ENCODE measurements at places on chromosomes 13 and 19.

DNA sequence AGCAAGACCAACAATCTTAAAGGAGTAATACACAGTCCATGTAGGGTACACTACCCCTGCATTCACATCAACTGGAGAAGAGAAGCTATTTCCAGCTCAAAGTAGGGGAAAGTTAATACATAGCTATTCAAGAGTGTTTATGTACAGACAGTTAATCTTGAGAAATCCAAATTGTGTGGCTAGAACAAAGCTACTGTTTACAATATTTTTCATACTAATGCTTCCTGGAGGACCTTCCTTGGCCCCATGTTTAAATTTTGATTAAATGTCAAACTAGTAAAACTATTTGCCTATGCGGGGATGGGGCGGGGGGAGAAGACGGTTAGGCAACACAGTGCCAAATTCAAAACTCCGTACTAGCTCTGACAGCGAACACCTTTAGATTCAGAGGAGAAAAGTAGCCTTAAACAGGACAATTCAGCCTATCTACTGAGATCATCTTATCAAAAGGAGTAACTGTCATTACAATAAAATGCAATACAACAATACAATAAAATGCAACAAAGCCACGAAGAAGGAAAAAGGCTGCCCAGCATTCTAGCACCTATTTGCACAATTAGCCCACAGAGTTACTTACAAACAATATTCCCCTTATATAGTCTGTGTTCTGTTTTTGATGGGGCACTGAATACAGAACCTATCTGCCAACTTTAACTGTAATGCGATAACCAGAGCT is 29.1 kb downstream of the BRD4 start:
- no peak for DNase-seq

- DNase-seq = no peak
These were observed 67.2 kb downstream of the CEBPG start for GRCh38 chr19:33440682-33441081.

GRCh38 chr19:46529622-46530451 is 34.2 kb upstream of the PNMA8B start:
- DNase-seq = peak; percentile 57

- DNase-seq = no peak
These were observed 622.4 kb downstream of the DCT start for GRCh38 chr13:93857126-93857525.

DNA sequence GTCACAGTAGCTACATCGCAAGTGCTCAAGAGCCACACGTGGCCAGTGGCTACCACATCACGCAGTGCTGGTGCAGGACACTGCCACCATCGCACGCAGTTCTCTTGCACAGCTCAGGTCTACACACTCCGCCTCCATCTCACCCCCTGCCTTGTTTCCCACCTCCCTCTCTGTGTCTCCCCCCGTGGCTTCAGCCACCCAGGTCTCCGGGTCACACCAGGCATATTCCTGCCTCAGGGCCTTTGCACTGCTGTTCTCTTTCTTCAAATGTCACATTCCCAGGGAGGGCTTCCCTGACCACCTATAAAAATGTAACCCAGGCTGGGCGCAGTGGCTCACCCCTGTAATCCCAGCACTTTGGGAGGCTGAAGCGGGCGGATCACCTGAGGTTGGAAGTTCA is 10.6 kb downstream of the CCDC8 start:
- no peak for DNase-seq

- no peak for DNase-seq
These were observed 30.0 kb downstream of the TSSK6 start for GRCh38 chr19:19485161-19485997.

DNA sequence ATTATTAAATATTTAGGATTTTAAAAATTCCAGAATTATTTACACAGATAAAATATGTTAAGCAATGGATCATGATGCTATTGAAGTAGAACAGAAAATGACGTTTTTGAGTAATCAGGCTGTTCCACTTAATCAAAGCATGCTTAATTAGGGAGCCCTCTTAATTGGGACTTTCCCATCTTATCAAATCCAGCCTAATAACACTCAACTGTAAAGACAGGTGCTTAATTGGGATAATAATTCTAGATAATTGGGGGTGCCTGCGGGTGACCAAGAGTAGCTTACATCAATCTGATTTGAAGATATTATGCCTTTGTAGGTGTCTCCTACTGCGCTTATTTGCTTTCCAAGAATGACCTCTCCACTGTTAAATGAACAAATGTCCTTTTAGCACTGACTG is 742.2 kb upstream of the SLITRK6 start:
- no peak for DNase-seq

- no peak for DNase-seq
These were observed 990 bp downstream of the MYO9B start for GRCh38 chr19:17076543-17076991.

DNA sequence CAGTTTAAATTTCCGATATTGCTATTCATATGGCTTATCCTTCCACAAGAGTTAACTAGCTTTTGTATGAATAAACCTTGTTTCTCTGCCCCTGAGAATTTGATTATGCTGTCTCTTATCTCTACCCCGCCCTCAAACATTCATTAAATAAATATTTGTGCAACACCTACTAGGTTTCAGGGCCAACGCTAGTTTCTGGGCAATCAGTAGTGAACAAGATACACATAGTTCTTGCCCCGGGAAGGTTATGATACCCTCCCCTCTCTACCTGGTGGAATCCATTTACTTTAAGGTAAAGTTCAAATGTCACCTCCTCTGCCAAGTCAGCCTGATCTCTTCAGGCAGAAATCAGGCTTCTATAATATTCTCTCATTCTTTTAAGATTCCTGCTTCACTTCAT is 16.6 kb upstream of the USP12 start:
- no peak for DNase-seq

DNA sequence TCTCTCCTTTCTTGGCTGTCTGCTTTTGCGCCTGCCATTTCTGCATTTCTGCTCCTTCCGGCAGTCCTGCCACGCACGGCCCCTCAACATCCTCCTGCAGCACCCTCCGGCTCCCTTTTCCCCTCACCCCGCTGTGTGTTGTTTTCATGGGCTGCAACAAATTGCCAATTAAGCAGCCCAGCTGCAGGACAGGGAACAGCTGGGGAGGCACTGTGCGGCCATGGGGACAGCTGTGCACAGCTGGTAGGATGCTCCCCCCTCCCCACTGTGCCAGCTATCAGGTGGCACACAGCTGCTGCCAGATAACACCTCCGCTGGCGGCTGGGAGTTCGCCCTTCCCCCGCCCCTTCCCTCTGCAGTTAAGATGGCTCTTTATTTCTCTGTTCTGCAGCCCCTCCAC is 25.4 kb downstream of the LYL1 start:
- DNase-seq = no peak

DNA sequence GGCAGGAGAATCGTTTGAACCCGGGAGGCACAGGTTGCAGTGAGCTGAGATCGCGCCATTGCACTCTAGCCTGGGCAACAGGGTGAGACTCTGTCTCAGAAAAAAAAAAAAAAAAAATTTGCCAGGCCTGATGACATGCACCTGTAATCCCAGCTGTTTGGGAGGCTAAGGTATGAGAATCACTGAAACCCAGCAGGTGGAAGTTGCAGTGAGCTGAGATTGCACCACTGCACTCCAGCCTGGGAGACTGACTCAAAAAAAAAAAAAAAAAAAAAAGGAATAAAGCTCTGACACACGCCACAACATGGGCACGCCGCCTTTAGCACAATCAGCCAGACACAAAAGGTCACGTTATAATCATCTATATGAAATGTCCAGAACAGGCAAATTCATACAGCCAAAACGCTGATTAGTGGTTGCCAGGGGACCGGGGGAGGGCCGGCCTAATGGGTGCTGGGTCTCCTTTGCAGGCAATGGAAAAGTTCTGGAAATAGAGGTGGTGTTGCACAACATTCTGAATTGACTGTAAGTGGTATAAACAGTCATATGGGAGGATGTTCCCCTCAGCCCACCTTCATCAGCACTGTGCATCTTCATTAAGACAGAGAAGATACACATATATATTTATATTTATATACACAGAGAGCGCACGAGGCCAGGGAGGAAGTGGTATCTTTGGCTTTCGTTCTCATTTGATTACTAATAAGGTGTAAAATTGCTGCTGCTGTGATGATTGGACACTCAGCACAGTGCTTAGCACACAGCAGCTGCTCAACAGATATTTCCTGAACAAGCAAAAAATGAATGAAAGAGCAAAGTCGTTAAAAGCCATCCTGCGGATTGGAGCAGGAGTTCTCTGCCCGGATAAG is 3.8 kb downstream of the HSPBP1 start:
- no peak for DNase-seq

DNA sequence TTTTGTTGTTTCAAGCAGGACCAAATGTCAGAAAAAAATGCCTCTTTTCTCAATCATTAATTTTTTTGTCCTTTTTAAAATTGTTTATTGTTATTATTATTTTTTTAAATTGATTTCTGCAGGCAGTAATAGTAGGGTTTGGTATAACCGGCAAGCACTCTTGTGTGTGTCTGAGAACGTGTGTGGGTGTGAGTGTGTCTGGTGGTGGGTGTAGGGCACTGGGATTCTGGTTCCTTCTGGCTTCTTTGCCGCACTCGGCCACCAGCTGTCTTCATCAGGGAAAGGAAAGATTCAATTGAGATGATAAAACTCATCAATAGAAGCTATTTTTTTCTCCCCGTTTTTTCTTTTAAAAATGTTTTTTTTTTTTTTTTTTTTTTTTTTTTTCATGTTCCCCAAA is 56.4 kb downstream of the IER2 start:
- DNase-seq = no peak

- DNase-seq = no peak
These were observed 5.4 kb downstream of the DIAPH3 start for GRCh38 chr13:60158321-60158801.
